ENCODE measurements at places on chromosomes 6 and 20.

DNA sequence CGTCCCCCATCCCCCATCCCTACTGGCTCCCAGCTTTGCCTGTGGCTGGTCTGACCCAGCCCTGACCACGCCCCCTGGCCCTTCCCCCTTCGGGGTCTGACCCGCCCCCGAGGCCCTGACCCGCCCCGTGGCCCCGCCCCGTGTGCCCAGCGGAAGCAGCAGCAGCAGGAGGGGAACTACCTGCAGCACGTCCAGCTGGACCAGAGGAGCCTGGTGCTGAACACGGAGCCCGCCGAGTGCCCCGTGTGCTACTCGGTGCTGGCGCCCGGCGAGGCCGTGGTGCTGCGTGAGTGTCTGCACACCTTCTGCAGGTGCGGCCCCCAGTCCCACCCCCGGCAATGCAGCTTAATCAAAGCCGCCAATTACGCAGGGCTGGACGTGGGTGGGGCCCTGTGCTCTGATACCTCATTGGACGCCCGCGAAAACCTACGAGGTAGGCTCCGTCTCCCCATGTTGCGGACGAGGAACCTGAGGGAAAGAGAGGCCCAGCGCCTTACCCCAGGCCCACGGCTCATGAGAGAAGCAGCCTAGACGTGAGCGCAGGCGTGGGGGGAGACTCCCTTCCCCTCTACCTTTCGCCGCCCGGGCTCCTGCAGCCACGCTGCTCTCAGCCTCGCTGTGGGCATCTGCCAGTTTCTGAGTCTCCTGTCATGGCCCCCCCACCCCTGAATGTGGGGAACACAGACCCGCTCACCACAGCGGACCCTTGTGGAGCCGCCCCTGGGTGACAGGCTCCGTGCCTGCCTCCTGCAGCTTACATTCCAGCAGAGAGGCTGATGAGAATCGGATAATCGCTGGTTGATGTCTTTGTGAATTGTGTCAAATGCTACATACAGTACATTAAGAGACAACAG lies 12.8 kb downstream of the RBCK1 start:
- peak; percentile 75 for DNase-seq

GRCh38 chr6:34486106-34486740 lies 20.3 kb downstream of the PACSIN1 start:
- no peak for DNase-seq

GRCh38 chr20:4026093-4026601 lies 10.8 kb upstream of the RNF24 start:
- DNase-seq, result no peak

- DNase-seq, result no peak
Observed at GRCh38 chr6:42468273-42468672, 16.5 kb upstream of the TRERF1 start.

- no peak for DNase-seq
Observed at GRCh38 chr20:12152996-12153395, 235.3 kb downstream of the BTBD3 start.

- DNase-seq, result no peak
Observed at GRCh38 chr20:8129211-8129976, 2.7 kb upstream of the PLCB1 start.

GRCh38 chr20:34874094-34874654 lies 1.5 kb upstream of the GGT7 start:
- peak; percentile 83 for DNase-seq
